ENCODE measurements at places on chromosomes 5 and 9.

DNA sequence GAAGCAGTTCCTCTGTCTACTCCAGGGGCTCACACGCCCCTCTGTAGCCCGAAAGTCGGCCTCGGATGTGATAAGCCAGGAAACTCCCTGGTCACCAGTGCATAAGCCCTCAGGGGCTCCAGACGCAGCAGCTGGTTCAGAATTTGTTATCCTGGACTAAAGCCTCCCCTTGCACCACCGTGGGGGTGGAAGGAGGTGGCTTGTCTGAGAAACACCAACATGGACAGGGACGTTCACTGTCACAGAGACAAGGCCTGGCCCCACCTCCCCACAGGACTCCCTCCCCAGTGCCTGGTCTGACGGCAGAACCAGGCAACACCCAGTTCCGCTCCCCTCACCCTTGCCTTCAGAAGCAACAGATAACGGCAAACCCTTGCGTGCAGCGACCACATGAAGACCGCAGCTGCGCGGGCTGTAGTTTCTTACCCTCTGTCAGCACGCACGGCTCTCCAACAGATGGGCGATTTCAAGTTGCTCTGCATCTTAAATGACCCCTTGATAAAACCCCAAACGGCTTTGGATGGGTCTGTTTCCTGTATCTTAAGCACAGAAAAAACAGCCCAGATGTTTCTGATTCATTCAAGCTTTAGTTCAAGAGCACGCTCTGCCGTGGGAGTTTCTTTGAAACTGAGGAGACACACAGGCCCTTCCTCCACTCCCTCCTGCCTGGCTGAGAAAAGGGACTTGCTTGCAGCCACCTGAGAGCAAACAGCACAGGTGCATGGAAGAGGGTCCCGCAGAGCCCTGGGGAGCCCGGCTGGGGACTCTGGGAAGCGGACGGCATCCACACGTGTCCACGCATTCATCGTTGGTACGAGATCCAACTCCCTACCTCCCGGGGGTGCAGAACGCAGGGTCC, 44.7 kb upstream of the NKD2 start:
- peak; percentile 47 for DNase-seq

DNA sequence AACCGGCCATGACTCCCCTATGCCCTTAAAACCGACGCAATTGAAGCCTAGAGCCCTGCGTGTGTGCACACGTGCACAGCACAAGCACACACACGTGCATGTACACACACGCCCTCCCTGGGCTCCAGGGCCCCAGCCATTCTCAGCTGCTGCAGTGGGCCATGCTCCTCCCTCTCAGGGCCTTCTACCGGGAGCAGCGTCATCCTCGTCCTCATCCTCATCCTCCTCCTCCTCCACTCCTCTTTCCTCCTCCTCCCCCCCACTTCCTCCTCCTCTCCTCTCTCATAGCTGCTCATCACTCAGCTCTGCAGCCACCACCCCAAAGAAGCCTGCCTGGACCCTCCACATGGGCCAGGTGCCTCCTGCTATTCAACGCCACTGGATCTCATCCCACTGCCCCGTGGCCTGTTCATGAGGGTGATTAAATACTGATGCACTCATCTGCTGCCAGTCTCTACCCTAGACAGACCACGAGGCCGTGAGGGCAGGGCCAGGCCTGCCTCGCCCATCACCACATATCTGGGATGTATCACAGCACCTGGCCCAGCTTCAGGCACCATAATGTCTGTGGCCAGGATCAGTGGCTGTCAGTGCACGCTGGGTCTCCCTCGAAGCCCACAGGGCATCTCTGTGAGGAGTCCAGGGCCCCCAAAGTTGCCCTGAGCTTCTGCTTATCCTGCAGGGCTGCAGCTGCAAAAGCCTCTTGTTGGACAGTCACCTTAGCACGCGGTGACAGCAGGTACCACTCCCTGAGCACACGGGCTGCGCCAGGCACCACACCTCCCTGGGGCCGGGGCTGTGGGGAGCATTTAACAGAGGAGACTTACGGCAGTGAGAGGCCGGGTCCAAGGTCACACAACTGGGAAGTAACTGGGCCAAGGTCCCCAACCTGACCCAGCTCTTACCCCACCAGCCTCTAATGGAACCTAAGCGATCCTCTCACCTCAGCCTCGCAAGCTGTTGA, 9.8 kb downstream of the FAM78A start:
- peak; percentile 72 for DNase-seq

- no peak for DNase-seq
Observed at GRCh38 chr9:137606005-137606621, 627 bp downstream of the ARRDC1 start.

DNA sequence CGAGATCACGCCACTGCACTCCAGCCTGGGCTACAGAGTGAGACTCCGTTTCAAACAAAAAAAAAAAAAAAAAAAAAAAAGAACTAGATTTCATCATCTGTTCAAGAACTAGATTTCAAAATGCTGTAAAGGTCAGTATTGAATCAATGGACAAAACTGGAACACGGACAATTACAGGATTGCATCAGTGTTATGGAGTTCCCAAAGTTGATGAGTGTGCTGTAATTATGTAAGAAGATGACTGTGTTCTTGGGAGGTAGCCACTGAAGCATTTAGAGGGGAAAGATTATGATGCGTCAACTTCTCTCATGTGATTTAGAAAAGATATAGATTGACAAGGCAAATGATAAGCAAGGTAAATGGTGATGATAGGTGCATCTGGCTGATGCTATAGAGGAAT, 6.5 kb downstream of the FAM240B start:
- DNase-seq = no peak

GRCh38 chr5:137310051-137310730, 188.9 kb downstream of the SPOCK1 start:
- no peak for DNase-seq

GRCh38 chr5:5203451-5203850, 63.3 kb downstream of the ADAMTS16 start:
- DNase-seq = no peak

DNA sequence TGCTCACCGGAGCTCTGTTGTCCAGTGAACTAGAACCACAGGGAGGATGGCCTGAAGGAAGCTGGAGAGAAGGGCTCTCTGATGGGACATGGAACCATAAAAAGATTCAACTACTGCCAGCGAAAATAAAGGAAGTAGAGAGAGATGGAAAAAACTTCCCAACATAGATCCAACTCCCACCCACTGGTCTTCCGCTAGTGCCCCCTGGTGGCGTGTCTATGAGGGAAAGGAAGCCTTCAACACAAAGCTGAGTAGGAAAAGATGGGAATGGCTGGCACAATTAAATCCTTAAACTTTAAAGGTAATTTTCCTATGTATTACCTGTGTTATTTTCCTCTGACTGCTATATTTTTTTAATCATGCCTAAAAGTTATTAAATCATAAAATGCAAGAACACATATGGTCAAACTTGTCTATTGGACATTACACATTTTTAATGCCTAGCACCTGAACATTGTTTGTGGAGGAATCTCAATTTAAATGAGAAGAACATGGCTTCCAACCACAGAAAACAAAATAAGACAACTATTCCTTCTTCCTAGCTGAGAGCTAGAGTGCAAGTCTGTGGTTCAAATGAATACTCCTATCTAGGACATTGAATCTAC, 51.5 kb downstream of the CEP120 start:
- DNase-seq = peak; percentile 56

- no peak for DNase-seq
Observed at GRCh38 chr5:151451626-151452520, 4.5 kb downstream of the SLC36A1 start.

GRCh38 chr5:138439477-138440158, 761 bp downstream of the REEP2 start:
- DNase-seq = no peak

GRCh38 chr5:37723162-37723961, 116.5 kb downstream of the GDNF start:
- no peak for DNase-seq

DNA sequence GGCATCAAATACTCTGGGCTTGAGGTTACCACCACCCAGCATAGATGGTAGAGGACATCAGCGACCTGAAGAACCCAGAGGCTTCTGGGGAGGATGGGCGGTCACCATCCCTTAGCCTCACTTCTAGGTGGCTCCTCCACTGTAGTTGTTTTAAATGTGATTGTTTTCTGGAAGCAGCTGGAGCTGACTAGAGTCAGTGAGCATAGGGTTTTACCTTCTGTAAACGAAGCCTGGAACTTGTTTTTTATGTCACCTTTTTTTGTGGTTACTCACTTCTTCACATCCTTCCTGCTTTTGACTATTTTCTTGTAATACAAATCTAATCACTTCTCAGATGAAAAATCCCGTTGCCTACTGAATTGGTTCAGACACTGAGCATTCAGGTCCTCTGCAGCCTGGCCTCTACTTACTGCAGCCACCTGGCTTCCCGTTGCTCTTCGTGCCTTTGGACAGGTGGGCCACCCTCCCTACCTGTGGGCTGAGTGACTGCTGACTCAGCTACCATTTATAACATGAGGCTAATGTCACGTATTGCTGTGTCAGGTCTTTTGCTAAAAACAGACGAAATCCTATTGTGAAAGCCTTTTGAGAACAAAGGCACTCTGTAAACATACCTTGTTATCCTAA, 167.8 kb downstream of the MAN2A1 start:
- DNase-seq = peak; percentile 54

DNA sequence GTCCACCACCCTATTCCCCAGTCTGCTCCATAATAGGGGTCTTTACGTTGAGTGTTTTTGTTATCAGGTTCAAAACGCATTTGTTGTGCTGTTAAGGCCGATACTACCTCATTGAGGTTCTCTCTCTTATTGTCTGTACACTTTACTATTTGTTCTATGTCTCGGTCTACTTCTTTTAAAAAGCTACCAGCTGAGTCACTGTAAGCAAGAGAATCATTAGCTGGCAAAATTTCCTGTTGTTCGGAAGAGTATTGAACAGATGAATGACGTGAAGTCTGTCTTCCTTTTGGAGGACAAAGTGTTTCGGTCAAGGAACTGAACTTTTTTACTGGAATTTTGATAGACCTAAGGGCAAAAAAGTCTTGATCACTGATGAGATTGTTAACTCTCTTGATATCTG, 10.3 kb downstream of the LYSMD3 start:
- no peak for DNase-seq

DNA sequence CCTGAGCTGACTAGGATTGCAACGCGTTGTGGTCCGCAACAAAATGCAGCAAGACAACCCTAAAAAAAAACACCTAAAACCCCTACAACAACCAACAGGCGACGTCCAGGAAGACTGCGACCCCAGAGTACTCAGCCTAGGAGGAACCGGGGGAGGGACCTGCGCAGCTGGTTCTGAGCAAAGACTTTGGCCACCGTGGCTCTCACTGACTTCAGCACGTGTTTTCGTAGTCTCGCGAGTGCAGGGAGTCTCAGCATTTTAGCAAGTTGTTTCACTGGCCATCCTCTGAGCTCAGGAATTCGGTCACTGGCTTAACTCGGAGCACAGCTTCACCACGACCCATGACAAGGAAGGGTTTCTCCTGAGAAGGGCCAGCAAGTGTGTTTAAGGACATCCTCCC, 8.6 kb upstream of the ZDHHC11 start:
- DNase-seq = no peak

DNA sequence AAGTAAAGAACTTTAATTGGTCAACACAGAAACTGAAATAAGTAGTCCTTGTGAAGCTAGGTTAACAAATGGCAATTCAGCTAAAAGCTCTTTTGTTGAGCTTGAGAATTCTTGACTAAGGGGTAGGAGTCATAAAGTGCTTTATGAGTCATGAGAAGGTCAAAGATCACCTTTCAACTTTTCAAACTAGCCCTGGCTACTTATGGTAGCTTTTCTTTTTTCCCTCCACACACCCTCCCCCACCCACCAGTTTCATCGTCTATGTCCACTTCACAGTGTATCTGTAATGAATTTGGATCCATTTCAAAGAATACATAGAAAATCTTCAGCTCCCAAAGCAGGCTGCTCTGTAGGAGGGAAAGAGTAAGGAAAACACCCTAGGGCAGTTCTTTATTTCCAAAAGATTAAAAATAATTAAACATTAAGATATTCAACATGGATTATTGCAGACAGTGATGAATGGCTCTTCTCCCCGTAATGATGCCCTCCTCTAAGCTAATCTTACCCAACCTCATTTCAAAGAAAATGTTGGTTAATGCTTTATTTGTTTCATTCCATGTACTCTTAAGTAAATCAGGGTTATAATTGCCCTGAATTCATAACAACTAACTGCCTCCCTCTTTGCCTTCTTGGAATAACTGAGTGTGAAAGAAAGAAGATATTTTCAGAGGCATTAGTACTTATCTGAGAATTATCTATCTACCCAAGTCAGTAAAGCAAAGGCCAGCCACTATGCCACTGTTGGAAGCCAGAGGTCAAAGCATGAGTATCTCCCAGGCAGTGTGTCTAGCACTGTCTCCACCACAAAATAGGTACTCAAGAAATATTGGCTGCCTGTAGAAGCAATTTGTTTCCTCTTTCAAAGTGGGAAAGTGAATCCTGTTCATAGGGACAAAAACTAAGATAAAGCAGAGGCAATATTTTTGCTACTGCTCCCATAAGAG, 290.6 kb downstream of the PIK3R1 start:
- DNase-seq = no peak

DNA sequence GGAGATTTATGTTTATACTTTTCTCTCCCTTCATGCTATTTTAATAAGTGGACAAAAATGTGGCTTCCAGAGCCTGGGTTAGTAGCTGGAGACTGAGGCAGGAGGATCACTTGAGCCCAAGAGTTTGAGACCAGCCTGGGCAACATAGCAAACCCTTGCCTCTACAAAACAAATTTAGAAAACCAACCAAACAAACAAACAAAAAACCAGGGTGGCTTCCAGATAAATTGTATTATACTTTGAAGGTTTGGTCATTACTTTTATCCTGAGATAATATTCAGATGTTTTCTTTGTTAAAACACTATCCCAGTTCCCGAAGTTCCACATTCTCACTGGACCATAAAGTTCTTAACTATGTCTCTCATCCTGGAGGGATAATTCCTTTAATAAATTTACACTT, 46.0 kb downstream of the ALDH1A1 start:
- no peak for DNase-seq

- DNase-seq = peak; percentile 36
Observed at GRCh38 chr9:136051837-136052471, 43.1 kb downstream of the NACC2 start.

- no peak for DNase-seq
Observed at GRCh38 chr5:134103998-134104654, 10.4 kb upstream of the TCF7 start.

DNA sequence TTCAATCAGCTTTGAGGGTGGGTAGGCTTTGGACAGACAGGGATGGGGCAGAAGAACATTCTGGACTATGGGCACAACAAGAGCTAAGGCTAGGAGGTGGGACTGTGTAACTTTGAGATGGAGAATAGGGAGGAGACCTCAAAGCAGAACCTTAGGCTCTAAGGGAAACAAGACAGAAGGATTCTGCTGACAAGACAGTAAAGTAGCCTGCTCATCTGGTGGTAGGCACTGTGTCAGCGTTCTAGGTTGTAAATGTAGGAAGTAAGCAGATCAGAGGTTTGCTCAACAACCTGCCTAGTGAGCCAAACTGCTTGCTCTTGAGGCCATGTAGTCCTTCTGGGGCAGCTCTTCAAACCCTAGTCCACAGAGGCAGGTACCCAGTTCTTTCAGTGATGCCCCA, 15.0 kb upstream of the IL12B start:
- no peak for DNase-seq

GRCh38 chr9:38026021-38026809, 42.8 kb downstream of the SHB start:
- DNase-seq = no peak
